Stimulated activated CD4-positive, alpha-beta T cell treated with anti-CD3 and anti-CD28 coated beads, TNF-alpha, amount 100 ng/mL, for 1 hour (primary cell): ENCODE measurements at places on chromosomes 11 and 22.

- no peak for DNase-seq
Measured at GRCh38 chr22:30275625-30276024, 9.0 kb upstream of the OSM start.

GRCh38 chr22:21734540-21735199, 924 bp downstream of the YPEL1 start:
- no peak for DNase-seq

DNA sequence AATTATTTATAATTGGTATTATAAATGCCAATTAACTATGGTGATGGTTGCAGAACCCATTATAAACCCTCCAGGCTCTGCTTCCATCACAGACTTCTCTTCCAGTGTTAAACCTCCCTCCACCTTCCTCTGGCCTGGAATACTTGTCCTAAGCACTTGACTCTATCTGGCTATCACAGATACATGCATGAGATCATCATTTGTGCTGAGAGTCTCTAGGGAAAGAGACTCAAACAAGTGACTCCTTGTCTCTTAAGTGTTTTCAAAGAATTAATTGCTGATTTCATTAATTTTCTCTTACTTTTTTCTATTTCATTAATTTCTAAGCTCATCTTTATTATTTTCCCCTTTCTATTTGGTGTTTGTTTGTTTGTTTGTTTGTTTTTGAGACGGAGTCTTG, 29.1 kb downstream of the RTL6 start:
- DNase-seq = no peak

DNA sequence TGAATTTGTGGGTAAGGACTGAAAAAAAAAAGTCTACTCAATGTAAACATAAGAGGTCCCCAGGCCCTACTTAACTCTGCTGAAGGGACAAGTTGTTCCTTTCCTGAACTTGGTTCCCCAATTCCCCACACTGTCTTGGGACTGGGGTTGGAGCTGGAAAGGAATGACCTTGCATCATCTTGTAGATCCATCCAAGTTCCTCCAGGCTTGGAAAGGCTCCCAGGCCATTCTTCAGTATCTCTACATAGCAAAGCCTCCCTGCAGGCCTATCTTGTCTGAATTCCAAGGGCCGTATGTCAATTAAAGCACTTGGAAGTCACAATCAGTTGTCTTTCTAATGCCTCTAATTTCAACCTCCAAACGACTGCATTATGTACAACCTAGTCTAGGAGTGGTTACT, 361.2 kb downstream of the TMEM135 start:
- no peak for DNase-seq

GRCh38 chr11:75570559-75571139, 8.6 kb downstream of the SERPINH1 start:
- no peak for DNase-seq

- DNase-seq = no peak
Measured at GRCh38 chr11:5065027-5065426, 4.3 kb upstream of the OR52E1 start.

GRCh38 chr11:64924910-64925284, 408 bp downstream of the PPP2R5B start:
- no peak for DNase-seq

DNA sequence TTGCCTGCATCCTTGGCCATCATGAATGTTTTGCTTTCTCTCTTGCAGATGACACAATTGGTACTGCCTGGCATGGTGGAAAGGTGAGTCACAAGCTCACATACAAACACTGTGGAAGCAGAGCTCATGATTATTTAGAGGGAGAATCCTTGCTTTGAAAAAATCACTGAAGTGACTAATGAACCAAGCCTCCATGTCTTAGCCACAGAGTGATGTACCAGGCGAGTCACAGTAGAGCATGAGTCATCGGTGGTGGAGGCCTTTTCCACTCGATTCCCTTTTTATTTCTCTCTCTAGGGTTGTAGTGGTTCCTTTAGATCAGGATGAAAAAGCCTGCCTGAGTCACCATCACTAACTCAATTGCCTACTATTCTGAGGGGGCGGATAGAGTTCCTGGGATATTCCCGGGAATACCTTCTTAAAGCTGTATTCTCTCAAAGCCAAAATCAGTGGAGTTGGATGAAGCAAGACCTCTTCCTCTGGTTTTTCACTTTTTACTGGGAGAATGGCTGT, 49.6 kb upstream of the ALKBH3 start:
- peak; percentile 16 for DNase-seq

DNA sequence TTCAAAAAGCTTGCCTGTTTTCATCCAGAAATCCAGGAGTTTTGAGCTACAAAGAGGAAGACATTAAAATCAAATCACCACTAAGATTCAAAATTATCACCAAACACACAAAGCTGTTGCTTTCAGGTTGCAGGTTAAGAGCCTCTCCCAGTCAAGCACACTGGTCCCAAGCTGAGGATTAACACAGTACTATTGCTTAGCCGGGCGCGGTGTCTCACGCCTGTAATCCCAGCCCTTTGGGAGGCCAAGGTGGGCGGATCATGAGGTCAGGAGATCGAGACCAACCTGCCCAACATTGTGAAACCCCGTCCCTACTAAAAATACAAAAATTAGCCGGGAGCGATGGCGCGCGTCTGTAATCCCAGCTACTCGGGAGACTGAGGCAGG, 1165.1 kb downstream of the LRRC4C start:
- DNase-seq = no peak

DNA sequence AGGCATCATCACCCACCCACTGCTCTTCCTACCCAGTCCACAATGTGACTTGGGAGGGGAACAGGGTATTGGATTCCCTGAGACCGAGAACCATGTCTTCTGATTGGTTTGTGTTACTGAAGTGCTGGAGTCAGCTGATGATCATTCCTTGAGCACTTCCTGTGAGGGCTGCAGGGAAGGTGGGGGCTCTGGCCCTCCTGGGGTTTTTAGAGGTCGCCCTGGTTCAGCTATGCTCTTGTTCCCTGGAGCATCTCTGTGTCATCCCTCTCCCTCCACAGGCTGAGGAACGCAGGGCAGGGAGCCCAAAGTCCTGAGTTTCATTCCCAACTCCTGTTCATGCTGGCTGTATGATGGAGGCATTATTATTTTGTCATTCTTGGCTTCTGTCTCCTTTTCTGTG, 6.7 kb downstream of the ZC3H7B start:
- DNase-seq = no peak
